NCI-H446 (cell line): ENCODE measurements at places on chromosomes 2 and 18.

GRCh38 chr2:241007880-241008710, 9.7 kb downstream of the SNED1 start:
- DNase-seq: no peak

- no peak for DNase-seq
Measured at GRCh38 chr2:219287580-219288265, 8.6 kb downstream of the DNAJB2 start.

DNA sequence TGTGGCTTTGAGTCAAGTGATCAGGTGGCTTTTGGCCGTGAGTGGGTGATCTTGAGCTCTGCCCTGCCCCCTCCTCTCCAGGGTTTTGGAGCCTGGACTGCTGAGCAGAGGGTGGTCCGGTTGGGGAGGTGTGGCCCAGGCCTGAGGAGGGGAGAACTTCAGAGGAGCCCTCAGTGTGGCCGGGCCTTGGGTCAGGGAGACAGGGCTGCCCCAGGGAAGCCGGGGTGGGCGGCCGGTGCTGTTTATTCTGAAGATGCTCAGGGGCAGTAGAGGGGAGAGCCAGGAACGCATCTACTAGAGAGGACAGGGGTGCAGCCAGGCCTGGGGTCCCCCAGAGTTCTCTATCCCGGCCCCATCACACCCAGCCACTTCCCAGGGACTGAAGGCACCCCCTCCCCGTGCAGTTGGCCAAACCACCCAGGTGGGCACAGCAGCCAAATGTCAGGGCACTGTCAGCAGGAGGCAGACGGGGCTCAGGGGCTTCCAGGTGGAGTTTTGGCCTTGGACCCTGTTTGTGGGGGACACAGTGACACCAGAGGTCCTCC, 963 bp downstream of the ERFE start:
- DNase-seq: no peak

DNA sequence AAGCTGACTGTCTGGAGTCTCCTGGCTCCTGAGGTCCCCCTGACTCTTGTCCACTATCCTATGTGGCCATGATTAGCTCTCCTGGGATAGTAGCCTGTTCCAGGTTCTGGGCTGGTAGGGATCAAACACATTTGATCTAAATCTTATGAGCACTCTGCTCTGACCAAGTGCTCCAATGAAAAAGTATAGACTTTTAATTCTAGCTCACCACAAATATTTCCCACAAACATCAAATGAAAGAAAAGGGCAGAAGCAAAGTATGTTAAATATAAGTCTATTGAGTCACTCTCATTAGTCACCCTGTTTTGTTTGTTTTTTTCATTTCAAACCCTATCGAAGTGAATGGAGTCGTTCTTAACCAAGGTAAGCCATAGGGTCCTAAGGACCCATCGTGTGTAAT, 39.7 kb upstream of the NEDD4L start:
- no peak for DNase-seq

GRCh38 chr2:60092781-60093180, 460.7 kb downstream of the BCL11A start:
- no peak for DNase-seq

GRCh38 chr18:58590254-58590653, 38.6 kb downstream of the ALPK2 start:
- DNase-seq: no peak
